Activated effector memory CD4-positive, alpha-beta T cell treated with anti-CD3 and anti-CD28 coated beads, Interleukin-2, amount 50 U/mL, for 16 hours (primary cell): ENCODE measurements at places on chromosomes 1 and 21.

- DNase-seq: no peak
Observed at GRCh38 chr1:109773900-109774485, 10.3 kb upstream of the EPS8L3 start.

DNA sequence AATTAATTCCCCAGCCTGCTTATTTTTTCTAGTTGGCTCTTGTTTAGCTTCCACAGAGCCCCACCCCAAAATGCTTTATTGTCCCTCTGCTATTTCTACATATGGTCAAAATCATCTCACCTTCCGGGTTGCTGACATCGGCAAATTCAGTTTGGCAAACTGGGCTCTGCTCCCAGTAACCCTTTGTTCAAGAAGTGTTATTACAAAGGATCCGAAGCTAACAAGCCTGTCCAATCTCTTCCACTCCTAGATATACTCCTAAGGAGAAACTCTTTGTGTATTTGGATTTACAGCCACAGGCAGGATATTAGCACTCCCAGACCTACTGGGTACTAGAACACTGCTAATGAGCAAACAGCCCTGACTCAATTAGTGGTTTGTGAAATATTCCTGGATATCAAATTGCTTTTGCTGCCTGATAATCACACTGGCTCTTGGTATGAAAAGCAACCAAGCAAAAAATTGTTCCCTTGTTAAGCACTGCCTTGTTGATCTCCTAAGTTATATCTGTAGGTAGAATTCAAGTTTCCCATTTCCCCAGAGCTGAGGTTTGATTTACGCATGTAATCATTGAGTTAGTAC, 4.0 kb downstream of the JUN start:
- no peak for DNase-seq

- DNase-seq: no peak
Observed at GRCh38 chr1:155022927-155023236, 10.7 kb downstream of the DCST2 start.

GRCh38 chr1:185862235-185862634, 128.0 kb downstream of the HMCN1 start:
- DNase-seq: no peak

DNA sequence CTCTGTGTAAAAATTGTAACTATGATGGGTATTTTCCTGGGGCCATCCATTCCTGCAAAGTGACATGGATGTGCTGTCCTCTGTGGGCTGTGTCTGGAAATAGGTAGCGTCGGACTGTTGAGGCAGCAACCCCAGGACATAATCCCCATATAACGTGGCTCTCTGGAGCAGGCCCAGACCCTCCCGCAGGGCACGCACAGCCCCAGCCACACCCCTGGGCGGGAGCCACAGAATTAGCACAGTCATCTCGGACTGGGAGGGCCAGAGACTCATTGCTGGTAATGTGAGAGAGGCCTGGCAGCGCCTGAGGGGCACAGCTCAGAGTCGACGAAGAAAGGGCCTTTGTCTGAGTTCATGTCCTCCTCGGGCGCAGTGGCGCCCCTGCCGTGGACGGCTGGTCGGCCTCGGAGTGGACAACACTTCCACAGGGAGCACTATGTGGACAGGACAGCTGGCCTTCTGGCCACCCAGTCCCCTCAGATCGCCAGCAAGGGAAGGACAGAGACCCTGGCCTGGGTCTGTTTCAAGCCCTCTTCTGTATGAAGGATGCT, 20.1 kb downstream of the SIM2 start:
- DNase-seq: peak; percentile 56

- no peak for DNase-seq
Observed at GRCh38 chr1:110726755-110727154, 52.0 kb upstream of the KCNA3 start.

GRCh38 chr1:72827278-72827677, 544.9 kb upstream of the NEGR1 start:
- DNase-seq: no peak

DNA sequence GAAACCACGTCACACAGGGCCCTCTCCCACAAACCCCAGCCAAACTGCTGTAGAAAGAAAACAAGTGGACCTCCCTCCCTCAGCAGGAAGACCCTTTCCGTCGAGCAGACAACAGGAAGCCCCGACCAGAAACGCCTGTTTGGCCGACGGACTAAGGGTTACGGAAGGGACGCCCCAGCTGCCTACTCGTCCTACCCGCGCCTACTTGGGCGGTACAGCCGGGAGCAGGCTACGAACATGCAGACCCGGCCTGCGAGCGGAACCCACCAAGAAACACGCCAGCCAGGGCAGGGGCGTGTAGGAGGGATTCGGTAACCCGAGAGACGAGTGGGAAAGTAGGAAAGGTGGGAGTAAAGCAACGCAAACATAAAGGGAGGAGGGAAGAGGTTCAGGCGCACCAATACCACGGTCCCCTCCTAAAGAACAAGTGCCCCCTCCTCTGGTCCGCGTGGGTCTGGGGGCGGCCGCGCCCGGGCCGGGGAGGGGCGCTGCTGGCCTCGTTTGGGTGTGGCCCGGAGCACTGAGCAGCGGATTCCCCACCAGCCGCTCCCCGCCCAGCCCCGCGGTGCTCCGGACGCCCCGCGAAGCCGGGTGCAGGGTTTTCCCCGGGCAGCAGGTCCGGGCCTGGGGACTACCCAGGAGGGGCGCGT, 450 bp downstream of the S100A10 start:
- DNase-seq: peak; percentile 79

DNA sequence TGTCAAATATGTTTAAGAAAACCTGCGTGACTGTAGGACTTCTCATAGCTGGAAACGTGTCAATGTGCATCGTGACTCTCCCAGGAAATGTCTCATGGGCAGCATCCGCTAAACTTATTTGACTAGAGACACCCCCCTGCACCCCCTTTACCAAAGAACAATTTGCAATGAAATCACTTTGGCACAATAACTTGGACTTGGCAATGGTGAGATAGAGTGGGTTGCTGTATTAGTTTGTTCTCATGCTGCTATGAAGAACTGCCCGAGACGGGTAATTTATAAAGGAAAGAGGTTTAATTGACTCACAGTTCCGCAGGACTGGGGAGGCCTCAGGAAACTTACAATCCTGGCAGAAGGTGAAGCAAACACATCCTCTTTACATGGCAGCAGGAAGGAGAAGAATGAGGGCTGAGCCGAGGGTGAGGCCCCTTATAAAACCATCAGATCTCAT, 13.8 kb downstream of the CLDN14 start:
- no peak for DNase-seq

- DNase-seq: peak; percentile 83
Observed at GRCh38 chr1:20376880-20377494, 86.3 kb downstream of the VWA5B1 start.

DNA sequence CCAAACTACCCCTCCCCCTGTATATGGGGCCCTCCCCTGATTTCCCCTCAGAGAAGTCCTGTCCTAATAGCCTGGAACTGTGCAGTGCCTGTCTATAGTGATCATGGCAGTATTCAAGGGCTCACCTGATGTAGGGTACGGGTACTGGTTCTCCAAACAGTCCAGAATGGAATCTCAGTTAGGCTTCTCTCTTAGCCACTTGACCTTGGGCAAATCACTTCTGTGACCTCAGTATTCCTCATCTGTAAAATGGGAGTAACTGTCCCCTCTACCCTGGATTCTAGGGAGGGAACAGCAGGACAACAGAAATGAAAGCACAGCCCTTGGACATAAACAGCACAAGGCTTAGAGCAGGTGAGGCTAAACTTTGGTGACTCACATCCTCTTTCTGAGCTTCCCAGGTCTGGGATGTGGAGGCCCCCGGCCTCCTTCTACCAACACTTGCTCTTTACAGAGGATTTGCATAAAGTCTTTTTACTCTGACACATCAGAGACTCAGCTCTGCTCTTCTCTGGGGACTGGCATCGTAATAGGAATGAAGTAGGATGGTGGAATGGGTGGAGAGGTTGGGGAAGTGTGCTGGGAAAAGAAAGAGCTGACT, 20.0 kb upstream of the PDZK1IP1 start:
- no peak for DNase-seq

GRCh38 chr1:40161888-40162397, 756 bp downstream of the RLF start:
- DNase-seq: no peak

- no peak for DNase-seq
Observed at GRCh38 chr1:117147341-117147831, 25.8 kb upstream of the TRIM45 start.

- no peak for DNase-seq
Observed at GRCh38 chr1:202812176-202813026, 1.6 kb downstream of the PCAT6 start.

GRCh38 chr1:197017558-197018146, 40.3 kb downstream of the CFHR5 start:
- DNase-seq: no peak

- peak; percentile 27 for DNase-seq
Observed at GRCh38 chr21:45295576-45296365, 8.1 kb upstream of the POFUT2 start.

- no peak for DNase-seq
Observed at GRCh38 chr21:45949928-45950739, 31.4 kb upstream of the COL6A1 start.

- DNase-seq: no peak
Observed at GRCh38 chr1:57420981-57421785, 2.7 kb downstream of the DAB1 start.

GRCh38 chr1:214455479-214455878, 95.9 kb downstream of the PTPN14 start:
- no peak for DNase-seq

DNA sequence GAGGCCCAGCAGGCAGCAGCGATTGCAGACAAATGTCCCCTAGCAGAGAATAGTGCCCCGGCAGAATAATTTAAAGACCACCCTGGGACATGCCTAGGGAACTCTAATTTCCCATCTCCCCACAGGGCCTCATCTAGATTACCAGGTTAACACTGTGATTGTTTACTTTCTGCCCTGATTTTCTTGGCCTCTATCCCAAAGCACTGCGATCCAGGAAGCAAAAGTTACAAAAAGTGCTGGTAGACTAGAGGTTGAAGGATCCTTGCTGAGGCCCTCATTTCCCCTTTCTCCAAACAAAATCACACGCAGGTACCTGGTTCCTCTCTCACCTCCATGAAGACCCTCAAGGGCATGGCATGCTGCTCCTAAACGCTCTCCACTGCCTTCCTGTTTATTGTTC, 229.7 kb downstream of the C1orf94 start:
- DNase-seq: no peak

- no peak for DNase-seq
Observed at GRCh38 chr1:4654764-4655673, 610 bp downstream of the AJAP1 start.

- peak; percentile 88 for DNase-seq
Observed at GRCh38 chr1:209805875-209806760, at the start of gene IRF6. Gene IRF6 (minus strand): TSS chr1:209806142. CDS start chr1:209801413, 4,729 bp downstream.

DNA sequence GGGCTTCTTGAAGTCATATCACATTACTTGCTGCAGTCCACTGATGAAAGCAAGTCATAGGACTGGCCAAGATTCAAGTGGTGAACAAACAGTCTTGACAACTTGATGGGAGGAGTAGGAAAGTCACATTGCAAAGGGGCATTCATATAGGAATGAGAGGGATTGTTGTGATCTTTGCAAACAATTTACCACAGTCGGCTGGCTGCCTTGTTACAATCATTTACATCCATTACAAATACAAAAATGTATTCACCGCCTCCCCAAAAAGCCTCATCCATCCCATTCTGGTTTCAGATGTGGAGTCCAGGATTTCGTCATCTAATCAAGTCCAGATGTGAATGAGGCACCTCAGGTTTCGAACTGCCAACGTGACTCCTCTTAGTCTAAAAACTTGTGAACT, 26.8 kb downstream of the GORAB start:
- DNase-seq: no peak

- DNase-seq: no peak
Observed at GRCh38 chr1:175735144-175735543, 8.3 kb downstream of the TNR start.

- no peak for DNase-seq
Observed at GRCh38 chr1:93419344-93419743, 28.6 kb upstream of the FNBP1L start.

DNA sequence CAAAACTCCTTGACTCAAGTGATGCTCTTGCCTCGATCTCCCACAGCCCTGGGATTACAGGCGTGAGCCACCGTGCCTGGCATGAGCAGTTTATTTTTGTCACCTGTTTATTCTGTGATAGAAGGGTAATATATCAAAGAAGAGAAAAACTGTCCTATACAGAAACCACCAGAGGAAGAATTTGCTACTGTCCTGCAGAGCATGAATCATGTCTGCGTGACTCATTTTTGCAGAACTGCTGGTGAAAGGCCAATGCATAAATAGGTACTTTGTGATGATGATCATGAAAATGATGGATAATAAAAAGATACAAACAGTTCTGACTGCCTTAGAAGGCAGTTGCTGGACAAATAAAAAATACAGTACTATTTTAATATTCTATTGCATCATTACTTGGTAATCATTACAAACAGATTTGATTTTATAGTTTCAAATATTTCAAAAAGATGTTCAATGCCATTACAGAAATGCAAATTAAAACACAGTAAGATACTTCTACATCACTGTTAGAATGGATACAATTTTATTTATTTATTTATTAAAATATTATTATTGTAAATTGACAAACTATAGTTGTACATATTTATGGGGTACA, 26.5 kb downstream of the RIPPLY3 start:
- DNase-seq: no peak

DNA sequence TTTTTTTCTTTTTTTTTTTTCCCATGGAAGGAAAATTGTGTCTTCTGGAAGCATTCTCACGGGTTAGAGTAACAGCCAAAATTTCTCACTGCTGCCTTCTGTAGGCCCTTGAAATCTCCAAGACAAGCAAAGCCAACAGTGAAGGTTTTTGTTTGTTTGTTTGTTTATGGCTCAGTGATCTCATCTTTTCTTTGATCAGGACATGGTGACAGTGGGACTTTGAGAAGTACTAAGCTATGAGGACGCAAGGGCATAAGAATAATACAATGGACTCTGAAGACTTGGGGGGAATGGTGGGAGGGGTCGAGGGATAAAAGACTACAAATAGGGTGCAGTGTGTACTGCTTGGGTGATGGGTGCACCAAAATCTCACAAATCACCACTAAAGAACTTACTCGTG, 419.4 kb downstream of the PTPRC start:
- no peak for DNase-seq

GRCh38 chr1:218624052-218624451, 278.9 kb downstream of the TGFB2 start:
- no peak for DNase-seq

DNA sequence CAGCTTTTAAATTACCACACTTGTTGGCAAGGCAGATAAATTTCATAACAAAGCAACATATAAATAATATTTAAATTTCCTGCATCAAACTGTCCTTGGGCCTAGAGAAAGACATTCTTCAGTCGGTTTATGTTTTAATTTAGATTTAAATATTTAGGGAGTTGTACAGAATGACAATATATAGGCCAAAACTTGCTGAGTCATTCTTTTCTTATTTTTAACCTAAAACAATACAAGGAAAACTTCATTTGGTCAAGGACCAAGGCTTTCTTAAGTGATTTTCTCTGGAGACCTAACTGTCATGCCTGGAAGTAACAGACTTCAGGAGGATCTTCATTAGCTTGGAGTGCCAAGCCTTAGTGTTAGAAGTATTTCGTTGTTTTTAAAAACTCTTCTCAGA, 5.6 kb downstream of the MAP10 start:
- DNase-seq: no peak
